Amniotic epithelial cell (primary cell): ENCODE measurements at places on chromosomes 2 and 18.

- DNase-seq, result no peak
Measured at GRCh38 chr18:64276311-64277090, 127.6 kb upstream of the LINC00305 start.

- no peak for DNase-seq
Measured at GRCh38 chr2:64086347-64087082, 57.7 kb downstream of the PELI1 start.

DNA sequence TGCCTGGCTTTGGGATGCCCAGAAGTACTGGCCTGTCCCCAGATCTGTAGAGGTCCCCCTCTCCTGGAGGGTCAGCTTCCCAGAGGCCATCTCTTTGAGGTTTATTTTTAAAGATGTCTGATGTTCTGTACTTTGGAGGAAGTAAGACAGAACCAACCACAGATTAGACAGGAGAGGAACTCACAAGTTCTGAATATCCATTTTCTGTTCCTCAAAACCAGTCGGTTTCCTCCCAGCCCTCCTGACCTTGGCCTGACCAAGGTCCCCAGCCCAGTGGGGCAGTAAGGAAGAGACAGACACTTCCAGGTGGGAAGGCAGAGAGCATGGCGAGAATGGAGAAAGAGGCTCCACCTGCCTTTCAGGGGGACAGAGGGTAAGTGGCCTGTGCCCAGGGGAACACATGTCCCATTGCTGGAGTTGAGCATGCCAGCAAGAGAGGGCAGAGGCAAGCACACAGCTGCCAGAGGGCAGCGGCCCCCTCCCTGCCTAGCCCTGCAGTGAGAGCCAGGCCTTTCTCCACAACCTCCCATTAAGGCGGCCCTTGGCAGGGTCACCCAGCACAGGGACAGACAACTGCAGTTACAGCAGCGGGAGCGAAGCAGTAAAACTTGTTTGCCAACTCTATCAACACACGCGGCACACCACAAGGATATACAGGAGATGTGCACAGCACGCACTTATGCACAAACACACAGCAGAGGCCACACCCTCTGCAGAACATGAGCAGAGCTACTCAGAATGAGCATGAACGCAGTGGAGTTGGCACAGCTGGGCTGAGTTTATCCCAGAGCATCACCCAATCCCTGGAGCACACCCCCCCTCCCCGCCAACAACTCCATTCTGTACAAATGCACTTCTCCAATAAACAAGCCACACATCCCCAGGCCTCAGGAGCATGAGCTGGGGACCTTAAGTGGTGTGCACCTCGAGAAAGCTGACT lies 18.5 kb upstream of the SEMA4C start:
- DNase-seq, result no peak

DNA sequence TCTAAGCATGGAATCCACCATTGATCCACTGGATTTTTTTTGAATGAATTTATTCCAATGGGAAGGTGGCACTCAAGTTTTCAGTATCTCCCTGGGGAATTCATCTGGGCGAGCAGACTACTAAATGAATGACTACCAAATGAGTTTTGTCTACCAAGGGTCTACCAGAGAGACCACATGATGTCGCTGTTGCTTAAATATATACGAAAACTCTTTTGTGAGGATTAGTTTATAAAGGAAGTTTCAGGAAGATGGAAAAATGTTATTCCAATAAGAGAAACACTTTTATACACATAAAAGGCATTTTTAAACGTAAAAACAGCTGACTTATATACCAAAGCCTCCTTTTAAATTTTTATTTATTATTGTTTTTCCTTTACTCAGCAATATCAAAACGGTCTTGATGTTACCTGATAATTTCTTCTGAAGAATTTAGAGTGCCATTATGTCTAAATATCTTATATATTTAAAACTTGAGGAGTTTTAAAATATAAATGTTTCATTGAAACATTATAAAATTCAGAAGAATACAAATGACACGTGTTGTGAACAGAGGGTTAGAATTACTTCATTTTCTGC lies 139.7 kb downstream of the HRH4 start:
- peak; percentile 50 for DNase-seq

- DNase-seq, result no peak
Measured at GRCh38 chr2:188039307-188039706, 252.4 kb upstream of the GULP1 start.

GRCh38 chr18:13444430-13445240 lies 226.1 kb downstream of the LDLRAD4 start:
- no peak for DNase-seq

DNA sequence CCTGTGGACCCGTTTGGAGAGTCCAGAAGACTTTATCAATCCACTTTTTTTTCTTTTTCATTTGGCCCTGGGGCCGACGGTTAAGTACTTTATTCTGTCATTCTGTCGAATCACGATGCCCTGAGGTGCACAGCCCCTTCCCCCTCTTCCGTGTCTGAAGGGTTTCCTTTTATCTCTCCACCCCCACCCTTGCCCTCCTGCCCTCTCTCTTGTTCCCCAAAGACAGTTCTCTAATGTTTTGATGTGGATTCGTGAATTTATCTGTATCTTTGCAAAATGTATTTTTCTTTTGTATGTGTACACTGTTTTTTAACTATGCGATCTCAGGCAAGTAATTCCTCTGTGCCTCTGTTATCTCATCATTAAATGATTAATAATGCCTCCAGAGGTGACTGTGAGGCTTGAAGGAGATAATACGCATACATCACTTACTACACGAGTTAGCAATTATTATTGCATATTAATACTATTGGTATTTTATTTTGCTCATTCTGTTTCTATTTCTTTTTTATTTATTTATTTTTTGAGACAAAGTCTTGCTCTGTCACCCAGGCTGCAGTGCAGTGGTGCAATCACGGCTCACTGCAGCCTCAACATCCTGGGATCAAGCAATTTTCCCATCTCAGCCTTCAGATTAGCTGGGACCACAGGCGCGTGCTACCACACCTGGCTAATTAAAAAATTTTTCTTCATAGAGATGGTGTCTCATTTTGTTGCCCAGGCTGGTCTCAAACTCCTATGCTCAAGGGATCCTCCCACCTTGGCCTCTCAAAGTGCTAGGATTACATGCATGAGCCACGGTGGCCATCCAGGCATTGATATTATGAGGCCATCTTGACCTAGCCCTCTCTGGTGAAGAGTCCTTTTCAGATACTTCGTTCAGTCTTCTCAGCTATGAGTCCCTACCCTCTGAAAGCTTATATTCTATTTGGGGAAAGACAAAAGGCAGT lies 1.4 kb upstream of the CASP8 start:
- DNase-seq, result no peak

GRCh38 chr2:65364986-65365733 lies 67.2 kb downstream of the SPRED2 start:
- DNase-seq, result no peak
